ENCODE measurements at places on chromosomes 5 and 9. TPM values are rescaled to one million over a fixed set of nuclear protein-coding genes. Genes with fewer than 3 reads are reported as not detected.

DNA sequence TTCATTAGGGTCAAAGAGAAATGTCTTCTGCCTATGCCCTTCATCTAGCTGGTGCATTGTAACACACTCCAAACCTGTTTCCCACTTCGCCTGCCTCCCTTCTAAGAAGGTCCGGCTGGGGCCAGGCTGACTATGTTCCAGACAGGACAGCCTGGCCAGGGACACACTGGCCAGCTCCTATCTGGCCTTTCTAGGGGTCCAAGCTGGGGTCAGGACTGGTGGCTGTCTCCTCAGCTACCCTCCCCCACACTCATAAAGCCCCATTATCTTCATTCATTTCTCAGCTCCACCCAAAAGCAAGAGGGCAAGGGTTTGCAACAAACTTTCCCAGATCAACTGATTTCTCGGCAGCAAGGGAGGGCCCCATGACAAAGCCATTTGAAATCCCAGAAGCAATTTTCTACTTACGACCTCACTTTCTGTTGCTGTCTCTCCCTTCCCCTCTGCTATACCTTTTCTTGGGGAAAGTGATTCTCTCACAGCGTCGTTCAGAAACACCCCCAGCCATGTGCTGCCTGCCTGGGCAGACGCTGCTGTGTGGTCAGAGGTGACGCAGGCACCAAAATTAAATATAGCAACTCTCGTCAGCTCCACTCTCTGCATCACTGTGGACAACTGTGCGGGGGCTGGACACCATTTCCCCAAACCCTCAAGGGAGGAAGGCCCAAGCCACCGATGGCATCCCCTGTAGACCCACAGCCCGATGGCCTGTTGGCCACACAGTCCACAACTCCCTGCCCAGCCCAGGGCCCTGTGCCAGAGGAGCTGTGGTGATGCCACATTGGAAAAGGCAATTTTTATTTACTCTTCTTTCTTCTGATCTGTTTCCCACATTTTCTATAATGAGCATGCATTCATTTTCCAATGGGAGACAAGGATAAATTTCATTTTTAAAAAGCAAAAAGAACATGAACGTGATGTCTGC, 6.1 kb downstream of the IL13 start:
- no peak for DNase-seq

- no peak for DNase-seq
These were observed 2.5 kb downstream of the DIPK1B start for GRCh38 chr9:136714893-136715274.

DNA sequence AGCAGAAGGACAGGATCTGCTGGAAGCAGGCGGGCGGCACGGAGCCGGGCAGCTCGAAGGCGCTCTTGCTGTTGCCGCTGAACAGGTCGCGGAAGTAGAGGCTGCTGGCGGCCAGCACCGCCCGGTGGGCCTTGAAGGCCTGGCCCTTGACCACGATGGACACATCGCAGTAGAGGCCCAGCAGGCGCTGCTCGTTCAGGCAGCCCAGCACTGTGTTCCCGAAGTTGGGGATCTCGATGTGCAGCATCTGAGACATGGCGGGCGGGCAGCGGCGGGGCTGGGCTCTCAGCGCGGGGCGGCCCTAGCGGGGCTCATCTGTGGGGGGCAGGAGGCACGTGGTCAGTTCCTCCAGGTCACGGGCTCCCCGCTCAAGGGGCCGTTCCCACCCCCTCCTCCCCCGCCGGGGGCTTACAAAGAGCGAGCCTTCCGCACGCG, 44.8 kb downstream of the NACC2 start:
- no peak for DNase-seq

Gene PDE8B
- total RNA-seq: 0.07 TPM

DNA sequence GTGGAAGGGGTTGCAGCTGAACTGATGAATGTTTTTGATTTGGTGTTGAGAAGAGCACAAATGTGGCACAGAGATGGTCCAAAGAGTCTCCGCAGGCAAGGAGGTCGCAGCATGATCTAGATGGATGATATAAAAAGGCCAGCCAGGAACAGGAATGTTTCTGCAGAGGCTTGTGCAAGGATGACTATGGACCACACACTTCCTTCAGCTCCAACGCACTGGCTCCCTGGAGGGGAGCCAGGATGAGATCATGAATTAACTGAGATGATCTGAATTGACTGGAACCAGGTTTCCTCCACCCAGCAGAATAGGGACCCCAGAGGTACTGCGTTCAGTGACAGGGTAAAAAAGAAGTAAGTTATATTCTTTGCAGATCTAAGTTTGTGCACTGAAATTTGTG, 89.0 kb downstream of the ARSB start:
- no peak for DNase-seq

DNA sequence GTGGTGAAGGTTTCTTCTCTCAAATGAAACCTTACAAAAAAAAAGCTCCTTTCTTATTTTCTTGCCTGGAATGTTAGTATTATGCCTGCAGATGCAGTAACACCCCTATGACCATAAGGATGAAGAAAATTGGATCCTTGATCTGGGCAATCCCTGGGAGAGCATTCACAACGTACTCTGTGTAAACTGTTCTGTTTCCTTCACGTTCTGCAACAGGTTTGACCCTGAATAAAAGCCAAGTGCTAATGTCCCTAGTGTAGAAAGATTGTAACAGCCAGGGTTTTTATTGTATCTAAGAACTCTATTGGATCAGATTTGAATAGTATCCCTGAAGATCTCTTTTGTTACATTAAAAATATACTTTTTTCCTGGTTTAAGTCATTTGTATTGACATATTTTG, 1639.6 kb upstream of the ACO1 start:
- no peak for DNase-seq

GRCh38 chr5:157574456-157575380, 857 bp downstream of the ADAM19 start:
- DNase-seq: no peak

- no peak for DNase-seq
These were observed 15.0 kb downstream of the CARD19 start for GRCh38 chr9:93111001-93111370.

All from activated T-helper 1 cell treated with anti-CD3 and anti-CD28 coated beads, Interleukin-12 subunit alpha, Interleukin-12 subunit beta, Interleukin-2, Interleukin-4 antibody, amounts not matched to agents 30 ng/mL and 10 ng/mL and 1 ng/mL, durations not matched to agents 14 hours and 24 hours and 36 hours (primary cell).